ENCODE measurements at places on chromosomes 16 and 17.

GRCh38 chr17:13320046-13320785 is 281.5 kb downstream of the HS3ST3A1 start:
- peak; percentile 20 for DNase-seq

- no peak for DNase-seq
These were observed 39.3 kb downstream of the YPEL2 start for GRCh38 chr17:59370593-59371299.

GRCh38 chr16:72166151-72166550 is 5.8 kb downstream of the PMFBP1 start:
- no peak for DNase-seq

GRCh38 chr16:68756239-68756915 is 19.3 kb downstream of the CDH1 start:
- peak; percentile 46 for DNase-seq
